ENCODE measurements at places on chromosomes 12 and 14. TPM values are rescaled to one million over a fixed set of nuclear protein-coding genes. Genes with fewer than 3 reads are reported as not detected.
A peak's percentile ranks its signal among the peaks of the same experiment; 100 is the strongest.

- DNase-seq: no peak
Observed at GRCh38 chr12:1635301-1636095, 6.5 kb downstream of the WNT5B start.

- peak; percentile 56 for DNase-seq
Observed at GRCh38 chr12:64826234-64826633, 1.8 kb downstream of the TBC1D30 start.

DNA sequence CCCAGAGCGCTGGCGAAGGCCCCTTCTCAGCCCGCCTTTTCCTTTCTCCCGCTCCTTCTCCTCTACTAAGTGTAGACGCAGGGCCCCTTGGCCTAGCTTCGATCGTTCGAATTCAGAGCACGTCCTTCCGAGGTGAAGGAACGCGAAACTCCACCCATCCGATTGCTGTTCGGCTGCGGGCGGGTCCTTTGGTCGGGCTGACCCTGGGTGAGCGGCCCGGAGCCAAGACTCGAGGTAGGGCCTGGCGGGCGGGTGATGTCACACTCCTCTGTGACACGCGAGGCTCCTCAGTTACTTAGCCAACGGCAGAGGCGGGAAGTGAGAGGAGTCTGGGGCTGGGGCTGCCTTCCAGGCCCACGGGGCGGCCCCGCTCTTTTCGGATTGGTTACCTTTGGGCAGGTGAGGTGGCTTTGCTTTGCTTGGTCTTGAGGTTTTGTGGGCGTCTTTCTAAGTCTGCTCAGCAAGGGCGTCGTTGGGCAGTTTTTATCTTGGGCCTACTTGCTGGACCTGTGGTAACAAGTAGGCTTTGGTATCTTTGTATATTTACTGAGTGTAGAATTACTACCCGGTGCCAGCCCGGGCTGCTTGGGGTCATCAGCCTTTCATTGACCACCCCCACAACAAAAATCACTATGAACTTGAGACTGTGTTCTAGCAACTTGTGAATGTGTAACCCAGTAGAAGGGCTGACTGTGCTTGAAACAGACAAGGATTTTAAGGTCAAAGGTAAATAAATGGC lies 694 bp downstream of the TMBIM6 start:
- peak; percentile 90 for DNase-seq

DNA sequence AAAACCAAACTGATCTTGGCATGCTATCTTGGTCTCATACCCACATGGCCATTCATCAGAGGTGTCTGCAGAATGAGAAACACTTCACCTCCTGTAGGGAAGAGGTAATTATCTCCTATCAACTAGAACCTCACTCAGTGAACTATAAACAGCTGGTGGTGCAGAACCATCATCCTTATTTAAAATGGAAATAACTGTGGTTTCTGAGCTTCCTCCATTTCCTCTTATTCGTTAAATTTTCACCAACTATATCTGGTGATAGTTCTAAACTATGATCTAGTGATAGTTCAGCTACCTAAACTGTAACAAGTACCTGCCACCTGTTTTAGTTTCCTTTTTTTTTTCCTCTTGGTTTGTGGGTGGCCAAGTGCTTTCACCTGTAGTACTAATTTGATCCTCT lies 218.5 kb downstream of the FUT8 start:
- DNase-seq: no peak

DNA sequence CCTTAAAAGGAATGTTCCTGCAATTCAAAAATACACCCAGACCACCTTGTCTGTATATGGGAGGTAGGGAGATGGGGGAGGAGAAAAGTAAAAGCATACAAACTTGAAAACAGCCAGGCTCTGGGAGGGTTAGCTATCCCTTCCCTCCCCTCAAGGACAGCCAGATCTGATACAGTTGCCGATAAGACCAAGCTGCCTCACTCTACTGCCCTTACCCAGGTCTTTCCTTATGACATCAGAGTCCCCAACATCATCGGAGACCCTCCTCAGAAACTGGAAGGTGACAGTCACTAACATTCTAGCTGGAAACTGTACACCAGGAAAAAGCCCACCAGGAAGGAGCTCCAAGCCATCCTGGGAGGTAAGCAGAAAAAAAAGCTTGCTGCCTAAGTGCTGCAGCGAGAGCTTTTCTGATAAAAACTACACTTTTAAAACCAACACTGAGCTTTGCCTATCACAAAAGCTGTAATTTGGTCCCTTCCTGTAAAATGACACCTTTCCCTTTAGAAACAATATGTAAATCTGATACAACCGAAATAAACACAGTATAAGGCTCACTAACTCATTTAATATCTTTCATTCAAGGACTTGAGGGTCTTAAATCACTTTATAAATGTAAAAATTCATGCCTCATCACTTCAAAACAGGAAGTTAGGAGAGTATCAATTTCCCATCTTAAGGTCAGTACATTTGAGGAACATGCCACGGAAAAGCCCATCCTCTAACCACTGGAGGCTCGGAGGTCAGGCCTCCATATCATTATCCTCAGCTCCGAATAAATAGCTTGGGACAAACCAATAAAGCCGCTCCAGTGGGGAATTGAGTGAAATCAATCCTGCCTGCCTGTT lies 20.4 kb upstream of the PLEKHH1 start:
- DNase-seq: no peak

DNA sequence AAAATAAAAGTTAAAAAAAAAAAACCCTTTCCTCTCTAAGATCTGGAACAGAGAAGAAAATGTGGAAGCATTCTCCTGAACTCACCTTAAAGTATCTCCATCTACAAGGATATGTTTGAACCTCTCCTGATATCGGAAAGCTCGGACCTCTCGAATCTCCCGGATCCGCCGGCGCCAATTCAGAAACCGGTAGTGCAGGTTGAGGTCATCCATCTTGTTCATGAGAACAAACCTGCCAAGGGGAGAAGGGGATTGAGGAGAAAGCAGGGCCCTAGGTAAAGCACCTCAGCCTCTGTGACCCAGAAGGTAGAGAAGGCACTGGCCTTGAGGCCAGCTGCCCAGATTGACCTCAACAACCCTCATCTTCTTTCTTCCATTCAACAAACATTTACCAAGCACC lies 2.2 kb downstream of the SPRYD3 start:
- no peak for DNase-seq

DNA sequence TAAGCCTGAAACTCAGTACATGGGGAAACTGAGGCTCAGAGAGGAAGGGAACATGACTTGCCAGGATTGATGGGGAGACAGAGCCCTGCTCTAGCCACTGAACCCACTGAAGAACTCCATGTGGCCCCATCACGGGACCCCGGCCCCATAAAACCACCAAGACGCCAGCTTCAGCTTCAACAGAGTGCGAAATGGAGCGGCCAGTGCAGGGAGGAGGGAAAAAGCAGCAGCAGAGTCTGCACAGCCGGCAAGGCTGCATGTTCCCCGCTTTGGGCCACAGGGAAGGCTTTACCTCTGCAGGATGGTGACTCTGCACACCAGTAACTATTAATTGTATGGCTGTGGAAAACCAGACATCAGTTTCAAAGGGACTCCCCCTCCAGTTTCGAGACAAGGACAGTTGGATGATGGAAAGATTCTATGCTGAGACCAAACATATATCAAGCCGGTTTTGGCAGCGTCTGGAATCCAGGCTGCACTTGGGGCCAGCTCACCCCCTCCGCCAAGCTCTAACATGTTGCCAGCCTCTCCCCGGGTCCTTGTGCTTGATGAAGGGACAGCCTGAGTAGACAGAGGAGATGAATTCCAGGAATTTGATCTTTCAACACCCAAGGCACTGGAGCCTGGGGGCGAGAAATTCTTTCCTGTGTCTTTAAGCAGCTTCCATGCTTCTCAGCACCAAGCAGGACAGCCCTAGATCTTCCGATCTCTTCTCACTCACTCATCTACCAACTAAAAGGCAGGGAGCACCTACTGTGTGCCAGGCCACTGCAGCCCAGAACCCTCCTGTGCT lies 55.7 kb upstream of the BCL11B start:
- no peak for DNase-seq

DNA sequence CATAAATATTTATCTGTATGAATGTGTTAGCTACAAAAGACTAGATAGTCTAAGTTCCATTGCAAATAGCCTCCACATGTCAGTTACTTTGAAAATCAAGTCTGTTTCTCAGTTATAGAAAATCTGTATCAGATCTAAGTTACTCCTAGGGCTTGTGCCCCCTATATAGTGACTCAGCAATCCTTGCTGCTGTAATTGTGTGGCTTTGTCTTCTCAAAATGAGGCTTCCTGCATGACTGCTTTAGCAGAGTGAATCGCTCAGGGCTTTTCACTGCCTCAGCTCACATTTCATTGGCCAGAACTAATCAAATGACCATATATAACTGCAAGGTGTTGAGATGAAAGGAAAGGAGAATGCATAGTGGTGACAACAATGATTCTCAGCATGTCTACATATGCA lies 552.2 kb upstream of the STXBP6 start:
- no peak for DNase-seq

DNA sequence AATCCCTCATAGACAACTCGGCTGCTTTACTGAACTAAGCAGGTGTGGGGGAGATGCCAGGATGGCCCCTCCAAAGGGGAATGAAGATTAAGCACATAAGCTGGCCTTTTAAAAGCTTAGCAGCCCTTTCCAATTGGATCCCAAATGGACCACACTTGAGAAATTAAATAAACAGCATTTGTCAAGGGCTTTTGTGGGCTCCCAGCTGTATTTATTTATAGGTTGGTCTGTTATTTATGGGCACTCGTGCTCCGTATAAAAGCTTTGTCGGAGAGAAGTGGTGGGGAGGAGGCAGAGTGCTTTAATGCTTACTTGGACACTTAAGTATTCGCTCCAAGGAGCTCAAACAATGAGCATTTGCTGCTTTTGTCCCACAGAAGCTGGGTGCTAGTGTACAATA lies 580.2 kb downstream of the MED13L start:
- DNase-seq: no peak

DNA sequence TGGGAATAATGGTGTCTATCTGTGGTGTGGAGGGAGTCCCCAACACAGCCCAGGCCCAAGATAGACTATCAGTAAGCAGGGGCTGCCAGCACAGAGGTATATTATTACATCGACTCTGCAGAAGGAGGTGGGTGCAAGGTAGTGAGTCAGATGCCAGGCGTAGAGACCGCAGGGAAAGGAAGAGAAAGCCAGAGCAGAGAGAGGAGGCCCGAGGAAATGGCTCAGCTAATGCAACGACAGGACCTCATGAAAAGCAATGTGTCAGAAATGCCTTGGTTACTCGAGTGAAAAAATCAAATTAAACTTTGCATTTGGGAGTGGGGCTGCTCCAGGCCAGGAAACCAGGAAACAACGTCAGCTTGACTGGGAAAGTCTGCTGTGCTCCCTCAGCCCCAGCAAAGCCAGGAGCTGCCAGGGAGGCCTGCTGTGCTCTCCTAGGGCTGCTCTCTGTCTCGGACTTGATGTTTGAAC lies 173.2 kb downstream of the SUDS3 start:
- DNase-seq: no peak

DNA sequence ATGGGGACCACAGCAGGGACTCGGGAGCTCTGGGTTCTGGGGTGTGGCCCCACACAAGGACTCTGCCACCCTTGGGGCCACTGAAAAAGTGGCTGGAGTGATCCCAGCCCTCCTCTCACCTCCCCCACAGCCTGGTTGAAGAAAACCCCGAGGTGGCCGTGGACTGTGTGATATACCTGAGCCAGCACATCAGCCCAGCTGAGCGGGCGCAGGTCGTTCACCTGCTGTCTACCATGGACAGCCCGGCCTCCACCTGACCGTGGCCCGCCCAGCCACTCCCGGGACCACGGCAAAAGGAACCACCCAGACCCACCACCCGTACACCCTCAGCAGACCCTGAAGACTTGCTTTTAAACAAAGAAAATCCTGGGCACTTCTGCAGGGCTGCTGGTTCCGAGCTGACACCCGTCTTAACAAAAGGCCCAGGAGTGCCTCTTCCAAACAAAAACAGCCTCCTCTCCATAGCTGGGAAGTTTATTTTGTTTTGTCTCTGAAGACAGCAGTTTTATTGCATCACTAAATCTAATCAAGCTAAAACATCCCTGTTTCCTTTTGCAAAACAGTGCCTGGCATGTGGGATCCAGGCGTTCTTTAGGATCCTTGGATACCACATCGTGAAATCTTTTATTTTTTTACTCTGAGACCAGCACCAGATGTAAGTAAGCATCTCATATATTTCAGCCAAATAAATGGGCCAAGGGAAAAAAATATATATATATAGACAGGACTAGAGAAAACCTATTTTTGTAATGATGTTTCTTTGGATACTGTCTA lies 42.8 kb downstream of the FOXN4 start:
- no peak for DNase-seq

- DNase-seq: no peak
Observed at GRCh38 chr14:61326146-61326545, 4.8 kb downstream of the PRKCH start.

- DNase-seq: no peak
Observed at GRCh38 chr12:64025174-64025958, 180.9 kb downstream of the SRGAP1 start.

GRCh38 chr12:55940065-55940732 lies 9.2 kb downstream of the DGKA start:
- DNase-seq: peak; percentile 87

DNA sequence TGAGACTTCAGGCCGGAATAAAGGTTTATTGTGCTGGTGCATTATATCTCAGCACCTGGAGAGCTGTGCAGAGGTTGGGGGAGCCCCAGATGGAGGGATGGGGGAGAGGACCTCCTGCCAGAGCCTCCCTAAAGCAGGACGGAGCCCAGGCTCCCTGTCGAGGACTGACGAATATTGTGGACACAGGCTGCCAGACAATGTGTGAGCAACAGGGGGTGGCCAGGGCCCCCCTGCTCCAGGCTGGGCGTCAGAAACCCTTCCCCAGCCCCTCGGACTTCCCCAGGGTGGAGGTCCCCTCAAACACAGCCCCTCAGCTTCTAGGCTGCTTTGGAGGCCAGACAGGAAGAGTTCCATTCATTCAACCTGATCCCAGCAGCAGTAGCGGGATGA lies 8.0 kb downstream of the TMEM119 start:
- DNase-seq: no peak

- DNase-seq: no peak
Observed at GRCh38 chr12:121162384-121162783, 29.7 kb downstream of the P2RX7 start.

DNA sequence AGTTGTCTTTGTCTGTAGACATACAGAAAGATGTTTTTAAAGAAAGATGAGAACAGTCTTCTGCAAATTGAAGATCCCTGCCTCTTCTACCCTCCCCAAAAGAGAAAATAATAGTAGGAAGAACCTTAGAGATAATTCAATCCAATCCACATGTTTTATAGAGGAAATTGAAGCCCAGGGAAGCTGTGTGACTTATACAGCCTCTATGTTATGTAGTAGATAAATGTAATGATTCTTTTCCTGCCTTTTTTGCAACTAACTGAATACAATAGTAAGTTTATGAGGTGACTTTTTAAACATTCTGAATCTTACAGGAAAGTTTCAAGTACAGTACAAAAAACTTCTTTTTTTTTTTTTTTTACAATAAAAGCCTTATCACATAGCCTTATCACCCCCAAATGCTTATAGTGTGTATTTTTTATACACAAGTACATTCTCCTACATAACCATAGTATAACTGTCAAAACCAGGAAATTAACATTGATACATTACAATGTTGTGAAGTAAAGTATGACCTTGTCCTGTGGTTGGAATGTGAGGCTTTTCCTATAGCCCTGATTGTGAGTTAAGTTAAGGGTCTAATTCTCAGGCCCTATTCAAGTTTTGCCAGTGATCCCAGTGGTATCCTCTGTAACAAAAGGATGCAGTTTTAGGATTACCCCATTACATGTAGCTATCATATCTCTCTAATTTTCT lies 94.4 kb downstream of the FIGNL2 start:
- DNase-seq: peak; percentile 57

ABCD2 gene
- not detected for total RNA-seq

EFS gene
- not detected for total RNA-seq

CD27 gene
- total RNA-seq: not detected

DNAI7 gene
- total RNA-seq: under 0.01 TPM

ASIC1 gene
- total RNA-seq: not detected

RBP5 gene
- 0.26 TPM for total RNA-seq

AJUBA gene
- total RNA-seq: 35.7 TPM

TSPAN19 gene
- 0.13 TPM for total RNA-seq

ERP27 gene
- not detected for total RNA-seq

Measured in dermis microvascular lymphatic vessel endothelial cell (primary cell).